M059J (cell line): ENCODE measurements at places on chromosomes 6 and 20.

DNA sequence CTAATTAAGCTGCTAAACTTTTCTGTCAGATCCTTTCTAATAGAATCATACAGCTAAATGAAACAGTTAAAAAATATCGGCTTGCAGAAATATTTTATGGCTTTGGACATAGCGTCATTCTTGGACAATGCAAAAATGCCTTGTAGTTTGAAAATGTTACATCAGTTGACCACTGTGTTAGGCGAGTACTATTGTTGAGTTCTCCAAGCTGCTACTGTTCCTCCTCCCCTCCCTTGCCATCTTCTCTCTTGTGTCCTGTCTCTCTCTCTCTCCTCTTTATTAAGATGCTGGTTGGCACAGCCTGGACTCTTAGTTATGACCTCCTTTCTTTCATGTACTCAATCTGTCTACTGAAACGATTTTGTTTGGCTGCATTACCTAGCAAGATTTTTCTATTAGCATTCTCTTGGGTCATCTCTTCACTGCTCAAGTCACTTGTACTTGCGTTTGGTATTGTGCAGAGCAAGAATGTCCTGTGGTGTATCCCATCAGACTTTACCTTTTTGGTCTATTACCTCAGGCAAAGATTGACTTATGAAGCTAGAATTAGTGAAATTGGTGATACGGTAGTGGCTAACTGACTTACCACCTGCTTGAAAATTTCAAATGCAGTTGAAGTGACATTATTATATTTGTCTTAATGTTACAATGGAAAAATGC is 127.9 kb downstream of the FARS2 start:
- no peak for DNase-seq

- peak; percentile 22 for DNase-seq
These were observed 69.7 kb upstream of the SCP2D1 start for GRCh38 chr20:18743665-18744440.

GRCh38 chr6:56938649-56939191 is 16.2 kb upstream of the BEND6 start:
- DNase-seq: peak; percentile 100

- DNase-seq: peak; percentile 33
These were observed 30.8 kb upstream of the PPP1R3G start for GRCh38 chr6:5054245-5054873.

- no peak for DNase-seq
These were observed 15.1 kb downstream of the HMGN4 start for GRCh38 chr6:26553264-26553634.

- DNase-seq: no peak
These were observed 33.0 kb upstream of the NR2E1 start for GRCh38 chr6:108132863-108133262.

DNA sequence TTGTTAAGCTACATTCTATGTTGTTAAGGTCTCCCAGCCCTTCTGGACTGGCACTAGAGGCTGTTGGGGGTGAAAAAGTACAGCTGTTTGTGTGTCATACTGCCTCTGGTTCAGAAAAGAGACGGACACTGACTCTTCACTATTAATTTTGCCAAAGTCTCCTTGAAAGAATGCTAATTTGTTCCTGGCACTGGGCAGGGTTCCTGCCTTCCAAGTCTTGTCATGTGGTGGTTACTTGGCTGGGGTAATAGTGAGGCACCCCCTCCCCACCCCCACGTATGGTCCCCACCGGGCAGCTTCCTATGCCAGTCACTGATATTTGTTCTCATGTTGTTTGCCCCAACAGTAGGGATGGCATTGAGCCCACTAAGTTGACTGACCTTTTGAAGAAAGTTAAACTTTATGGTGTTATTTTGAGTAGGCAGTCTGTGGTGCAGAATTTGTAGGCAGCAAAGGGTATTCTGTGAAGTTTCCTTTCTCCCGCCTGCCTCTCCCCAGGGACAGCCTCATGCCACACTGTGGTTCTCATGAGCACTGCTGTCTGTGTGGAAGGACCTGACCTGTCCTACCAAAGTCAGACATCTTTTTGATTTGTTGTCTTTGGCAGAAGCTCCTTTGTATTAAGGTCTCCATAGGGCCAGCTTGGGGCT is 8.7 kb downstream of the CDS2 start:
- peak; percentile 30 for DNase-seq

DNA sequence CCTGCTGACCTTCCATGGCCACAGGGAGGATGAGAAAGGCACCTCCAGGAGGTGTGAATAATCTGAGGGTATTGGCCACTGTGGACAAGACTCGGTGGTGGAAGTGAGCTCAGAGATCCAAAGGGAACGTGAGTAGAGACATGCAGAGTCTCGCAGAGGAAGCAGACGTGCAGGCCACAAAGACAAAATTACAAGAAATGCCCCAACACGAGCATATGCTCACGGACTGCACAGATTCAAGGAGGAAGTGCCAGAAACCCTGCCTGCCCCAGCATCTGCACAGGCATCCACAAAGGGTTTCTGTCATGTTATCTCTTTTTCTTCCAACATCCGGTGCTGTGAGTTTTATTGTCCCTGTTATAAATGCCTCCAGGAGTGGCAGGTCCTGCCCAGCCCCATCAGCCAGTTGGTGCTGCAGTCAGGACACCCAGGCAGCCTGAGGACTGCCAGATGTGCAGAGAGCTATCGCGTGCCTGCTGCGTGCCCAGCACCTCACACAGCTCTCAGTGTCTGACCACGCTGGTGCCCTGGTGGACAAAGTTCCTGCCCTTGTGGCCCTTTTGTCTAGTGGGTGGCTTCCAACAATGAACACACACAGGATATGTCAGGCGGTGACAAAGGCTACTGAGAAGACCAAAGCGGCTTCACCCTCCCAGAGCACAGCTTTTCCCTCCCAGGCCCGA is 34.0 kb upstream of the FANCE start:
- DNase-seq: no peak

DNA sequence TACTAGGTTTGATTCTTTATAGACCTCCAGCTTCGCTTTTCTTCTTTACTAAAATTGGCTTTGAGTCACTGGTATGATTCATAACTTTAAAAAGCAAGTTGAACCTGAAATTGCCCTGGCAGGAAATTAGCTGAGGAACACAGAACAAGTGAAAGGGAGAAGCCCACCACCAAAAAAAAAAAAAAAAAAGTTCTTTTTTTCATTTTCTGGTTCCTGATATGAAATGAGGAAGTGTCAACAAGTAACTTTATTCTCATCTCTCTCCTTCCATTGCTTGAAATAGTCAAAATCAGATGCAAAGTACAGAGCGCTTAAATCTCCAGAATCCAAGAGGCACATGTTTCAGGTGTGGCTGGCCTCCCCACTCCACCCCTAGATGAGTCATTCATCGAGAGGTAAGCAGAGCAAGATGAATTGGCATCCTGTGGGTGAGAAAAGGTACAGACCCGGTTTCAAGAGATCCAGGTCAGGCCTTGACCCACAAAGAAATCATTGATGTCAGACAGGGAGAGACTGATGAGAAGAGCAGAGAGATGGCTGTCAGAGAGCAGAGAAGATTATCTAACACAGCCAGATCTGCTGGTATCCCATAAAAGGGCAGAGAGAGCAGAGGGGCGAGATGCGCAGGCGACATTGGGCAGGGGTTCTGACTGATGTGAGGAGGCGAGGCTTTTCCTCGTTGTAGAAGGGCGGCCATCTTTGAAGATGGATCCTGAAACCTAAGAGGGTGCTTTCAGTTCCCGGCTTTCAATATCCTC is 54.8 kb upstream of the MBOAT1 start:
- peak; percentile 15 for DNase-seq

DNA sequence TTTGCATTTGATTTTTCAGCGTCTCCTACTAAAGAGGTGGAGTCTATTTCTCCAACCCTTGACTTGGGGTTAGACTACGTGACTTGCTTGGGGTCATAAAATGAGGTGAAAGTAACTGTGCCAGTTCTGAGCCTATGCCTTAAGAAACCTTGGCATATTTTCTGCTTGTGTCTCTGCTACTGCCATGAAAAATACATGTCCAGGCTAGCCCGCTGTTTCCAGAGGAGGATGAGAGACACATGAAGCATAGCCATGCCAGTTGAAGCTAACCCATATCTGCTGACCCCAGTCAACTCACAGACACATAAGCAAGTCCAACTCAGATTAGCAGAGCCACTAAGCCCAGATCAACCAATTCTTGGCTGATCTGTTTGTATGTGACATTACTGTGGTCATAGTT is 38.7 kb downstream of the SCP2D1 start:
- no peak for DNase-seq

- DNase-seq: no peak
These were observed 98.7 kb downstream of the SLC16A10 start for GRCh38 chr6:111185954-111186353.

GRCh38 chr20:33803921-33804337 is 7.2 kb upstream of the CHMP4B start:
- peak; percentile 82 for DNase-seq

GRCh38 chr6:49835140-49835539 is 31.2 kb downstream of the CRISP1 start:
- no peak for DNase-seq

DNA sequence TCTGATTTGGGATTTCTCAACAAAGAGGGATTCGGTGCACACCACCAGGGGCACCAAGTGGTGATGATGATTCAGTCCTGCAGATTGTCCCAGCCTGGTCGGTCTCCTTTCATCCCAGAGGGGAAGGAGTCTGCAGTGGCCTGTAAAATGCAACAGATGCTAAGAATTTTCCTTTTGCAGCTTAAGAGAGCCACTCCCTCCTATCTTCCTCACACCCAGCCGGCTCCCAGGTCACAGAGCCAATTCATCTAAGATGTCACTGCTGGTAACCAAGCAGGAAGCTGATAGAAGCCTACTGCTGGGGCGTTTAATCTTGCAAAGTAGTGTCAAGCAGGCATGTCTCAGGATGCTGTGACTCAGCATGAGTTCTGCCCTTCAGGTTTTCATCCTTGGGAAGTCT is 203.8 kb upstream of the LRFN2 start:
- peak; percentile 59 for DNase-seq

GRCh38 chr6:156337801-156338200 is 439.4 kb upstream of the ARID1B start:
- DNase-seq: no peak

DNA sequence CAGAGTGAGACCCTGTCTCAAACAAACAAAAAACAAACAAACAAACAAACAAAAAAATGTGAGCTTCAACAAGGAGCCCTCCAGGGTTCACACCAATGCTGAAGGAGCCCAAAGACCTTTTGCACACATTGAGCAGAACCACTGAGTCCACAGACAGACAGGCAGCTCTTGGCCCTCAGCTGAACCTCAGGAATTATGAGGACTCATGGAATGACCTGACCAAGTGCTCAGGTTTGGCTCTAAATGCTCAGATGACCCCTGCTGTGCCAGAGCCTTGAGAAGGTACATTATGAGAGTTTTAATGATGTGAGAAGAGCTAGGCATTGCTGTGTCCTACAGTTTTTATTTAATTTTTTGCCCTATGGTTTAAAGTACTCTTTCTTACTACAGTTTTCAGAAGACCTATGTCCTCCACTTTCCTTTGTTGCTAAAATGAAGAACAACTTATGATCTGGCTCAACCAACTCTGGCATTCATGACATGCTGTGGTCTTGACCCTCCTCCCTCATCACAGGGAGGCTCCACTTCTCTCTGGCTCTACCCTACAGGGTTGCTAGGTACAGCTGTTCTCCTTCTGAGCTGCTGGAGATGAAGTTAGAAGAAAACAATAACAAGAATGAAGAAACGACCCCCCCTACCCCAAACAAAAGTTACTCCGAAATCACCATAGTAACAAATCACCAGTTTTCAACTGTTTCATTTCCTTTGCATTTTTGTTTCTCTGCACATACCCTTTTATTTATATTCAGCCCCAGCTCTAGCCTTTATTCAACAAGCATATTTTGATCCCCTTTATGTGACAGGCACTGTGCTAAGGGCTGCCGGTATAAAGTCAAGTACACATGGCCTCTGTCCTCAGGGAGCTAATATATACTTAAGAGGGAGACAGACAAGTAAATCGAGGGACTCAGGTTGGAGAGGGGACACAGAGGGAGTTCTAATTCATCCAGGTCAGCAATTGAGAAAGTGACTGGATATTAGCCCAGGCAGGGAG is 128.7 kb upstream of the TRAF3IP2 start:
- no peak for DNase-seq

DNA sequence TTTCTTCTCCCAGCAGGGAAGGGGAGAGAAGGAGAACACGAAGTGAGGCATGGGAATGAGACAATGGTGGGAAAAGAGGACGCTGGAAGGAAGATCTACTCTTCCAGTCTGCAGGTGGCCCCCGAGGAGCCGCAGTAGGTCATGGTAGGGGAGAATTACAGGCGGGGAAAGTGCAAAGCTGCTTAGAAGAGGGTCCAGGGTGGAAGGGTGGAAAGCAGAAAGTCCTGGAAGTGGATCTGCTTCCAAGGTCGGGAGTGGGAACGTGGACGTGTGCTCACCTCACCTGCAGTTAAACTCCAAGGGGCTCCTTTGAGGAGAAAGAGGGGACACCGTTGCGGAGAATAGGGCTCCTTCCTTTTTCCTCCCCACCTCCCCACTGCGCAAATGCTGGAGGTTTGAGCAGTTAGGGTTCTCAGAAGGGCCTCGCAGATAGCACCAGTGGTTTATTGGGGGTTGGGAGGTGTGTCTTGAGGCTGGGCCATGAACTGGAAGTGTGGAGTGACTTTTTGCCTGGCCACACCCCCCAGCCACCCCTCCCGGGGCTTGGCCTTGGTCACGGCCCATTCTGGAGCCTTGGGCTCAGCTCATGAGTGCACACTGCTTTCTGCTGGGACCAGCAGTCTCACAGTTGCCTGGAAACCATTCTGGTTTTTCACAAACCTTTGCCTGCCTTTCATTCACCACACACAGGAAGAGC is 100.4 kb upstream of the MLN start:
- peak; percentile 19 for DNase-seq

DNA sequence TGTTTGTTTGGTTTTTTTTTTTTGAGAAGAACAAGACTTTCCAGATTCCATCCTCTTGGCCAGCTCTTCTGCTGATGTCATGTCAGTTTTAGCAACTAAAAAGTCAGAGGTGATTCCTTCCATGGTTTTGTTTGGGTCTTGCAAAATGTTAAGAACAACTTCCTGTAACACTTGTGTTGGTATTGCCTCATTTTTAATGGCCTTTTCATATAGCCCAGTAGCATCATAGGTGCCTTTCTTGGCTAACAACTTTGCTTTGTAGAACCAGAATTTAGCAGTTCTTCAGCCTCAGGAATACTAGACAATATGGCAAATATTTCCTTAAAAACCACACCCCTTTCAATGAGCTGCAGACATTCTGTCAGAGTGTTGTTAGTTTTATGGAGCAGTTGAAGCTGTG is 99.5 kb upstream of the SIRPG start:
- DNase-seq: no peak

- DNase-seq: peak; percentile 74
These were observed 16.7 kb upstream of the TBC1D20 start for GRCh38 chr20:478949-479429.

GRCh38 chr20:2799688-2800520 is 523 bp downstream of the CPXM1 start:
- no peak for DNase-seq

DNA sequence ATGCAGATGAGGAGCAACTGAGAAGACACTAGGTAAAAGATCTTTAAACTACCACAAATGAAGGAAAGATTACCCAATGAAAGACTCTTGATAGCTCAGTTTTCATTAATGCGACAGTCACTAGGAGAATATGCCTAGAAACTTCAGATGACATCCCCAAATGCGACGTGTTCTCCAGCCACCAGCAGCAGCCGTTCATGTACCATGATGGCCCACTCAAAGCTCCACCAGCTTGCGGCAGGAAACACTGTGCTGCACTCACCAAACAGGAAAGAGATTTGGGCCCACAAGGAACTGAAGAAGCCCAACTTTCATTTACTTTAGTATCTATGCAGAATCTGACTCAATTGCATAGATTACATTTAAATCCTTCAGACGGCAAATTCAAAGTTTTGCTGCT is 7.5 kb downstream of the DIDO1 start:
- DNase-seq: no peak
